ENCODE measurements at places on chromosomes 13 and 19.

- no peak for DNase-seq
Observed at GRCh38 chr13:106882246-106882645, 314.3 kb upstream of the ARGLU1 start.

GRCh38 chr13:75872980-75873379 lies 236.8 kb downstream of the LMO7 start:
- DNase-seq = no peak

- no peak for DNase-seq
Observed at GRCh38 chr13:79621902-79622301, 140.9 kb downstream of the NDFIP2 start.

GRCh38 chr13:48142436-48142835 lies 47.5 kb upstream of the MED4 start:
- no peak for DNase-seq

- no peak for DNase-seq
Observed at GRCh38 chr13:30241532-30241931, 65.8 kb downstream of the KATNAL1 start.

GRCh38 chr19:38076337-38076736 lies 147.7 kb downstream of the DPF1 start:
- no peak for DNase-seq

- no peak for DNase-seq
Observed at GRCh38 chr19:45100201-45100600, 7.2 kb downstream of the PPP1R37 start.

GRCh38 chr19:32397671-32398101 lies 7.9 kb upstream of the DPY19L3 start:
- DNase-seq = no peak

DNA sequence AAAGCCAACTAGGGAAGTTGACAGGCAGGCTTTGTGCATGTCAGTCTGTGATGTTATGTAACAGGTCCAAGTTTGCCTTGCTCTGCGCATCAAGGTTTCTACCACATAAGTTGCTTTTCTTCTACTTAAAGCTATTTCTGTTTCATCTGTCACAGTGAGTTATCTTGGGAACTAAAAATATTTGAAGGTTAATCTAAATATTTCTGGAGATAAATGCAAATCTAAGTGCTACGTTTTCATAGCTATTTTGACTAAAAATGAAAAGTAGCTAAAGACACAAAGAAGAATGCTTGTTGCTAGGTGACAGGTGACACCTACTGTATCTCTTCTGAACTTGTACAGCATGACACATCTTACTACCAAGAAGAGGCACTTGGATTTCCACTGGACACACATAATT lies 135.6 kb downstream of the KLF12 start:
- no peak for DNase-seq

DNA sequence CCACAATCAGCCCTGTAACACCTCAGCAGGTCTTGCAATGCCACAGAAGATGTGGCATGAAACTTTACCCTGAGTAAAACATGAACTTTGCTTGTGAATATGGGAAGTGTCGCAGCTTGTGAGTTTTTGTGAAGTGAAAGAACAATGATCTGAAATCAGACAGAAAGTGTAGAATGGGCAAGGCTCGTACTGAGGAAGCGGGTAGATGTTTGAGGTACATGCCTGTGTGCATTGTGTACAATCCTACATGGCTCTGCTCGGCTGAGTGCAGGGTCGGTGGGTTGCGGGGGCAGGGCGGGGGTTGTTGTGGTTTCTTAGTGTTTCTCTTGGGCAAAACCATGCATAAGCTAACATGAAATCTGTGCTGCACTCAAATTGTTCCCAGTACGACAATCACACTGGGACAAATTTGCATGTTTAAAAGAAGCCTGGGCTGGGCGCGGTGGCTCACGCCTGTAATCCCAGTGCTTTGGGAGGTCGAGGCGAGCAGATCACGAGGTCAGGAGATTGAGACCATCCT lies 1.1 kb downstream of the NLRP13 start:
- DNase-seq = no peak

- no peak for DNase-seq
Observed at GRCh38 chr19:6007866-6008265, 29.9 kb upstream of the RANBP3 start.

GRCh38 chr19:39637891-39638290 lies 17.8 kb upstream of the LGALS16 start:
- DNase-seq = no peak

- DNase-seq = no peak
Observed at GRCh38 chr13:52127378-52127777, 1.5 kb downstream of the NEK5 start.

- DNase-seq = no peak
Observed at GRCh38 chr13:47696674-47697073, 304.4 kb downstream of the SUCLA2 start.

DNA sequence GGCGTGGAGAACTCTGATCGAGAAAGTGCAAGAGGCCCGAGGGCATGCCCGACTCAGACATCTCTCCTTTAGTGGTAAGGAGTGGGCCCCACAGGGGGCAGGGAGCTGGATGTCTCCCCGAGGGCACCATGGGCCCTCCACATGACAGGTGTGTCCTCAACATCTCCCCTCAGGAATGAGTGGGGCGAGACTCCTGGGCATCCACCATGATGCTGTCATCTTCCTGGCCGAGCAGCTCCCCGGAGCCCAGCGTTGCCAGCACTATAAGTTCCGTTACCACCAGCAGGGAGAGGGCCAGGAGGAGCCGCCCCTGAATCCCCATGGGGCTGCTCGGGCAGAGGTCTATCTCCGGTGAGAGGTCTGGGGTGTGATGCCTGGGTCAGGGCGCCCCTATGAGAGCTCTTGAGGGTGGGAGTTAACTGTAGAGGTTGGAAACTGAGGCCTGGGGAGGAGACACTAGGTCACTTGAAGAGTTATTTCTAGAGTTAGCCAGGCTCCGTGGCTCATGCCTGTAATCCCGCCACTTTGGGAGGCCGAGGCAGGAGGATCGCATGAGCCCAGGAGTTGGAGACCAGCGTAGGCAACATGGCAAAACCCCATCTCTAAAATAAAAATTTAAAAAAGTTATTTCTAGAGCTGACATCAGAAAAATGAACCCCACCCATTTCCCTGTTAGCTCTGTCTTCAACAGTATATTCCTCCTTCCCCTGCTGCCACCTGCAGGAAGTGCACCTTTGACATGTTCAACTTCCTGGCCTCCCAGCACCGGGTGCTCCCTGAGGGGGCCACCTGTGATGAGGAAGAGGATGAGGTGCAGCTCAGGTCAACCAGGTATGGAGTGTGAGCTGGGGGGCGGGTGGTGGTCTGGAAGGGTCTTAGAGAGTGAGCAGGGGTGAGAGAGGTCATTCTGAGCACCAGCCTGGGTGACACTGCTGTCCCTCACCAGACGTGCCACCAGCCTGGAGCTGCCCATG lies 5.1 kb downstream of the IGFLR1 start:
- DNase-seq = no peak

- no peak for DNase-seq
Observed at GRCh38 chr19:45071969-45072790, 4.1 kb downstream of the ZNF296 start.

- DNase-seq = no peak
Observed at GRCh38 chr13:29674532-29674931, 79.0 kb upstream of the SLC7A1 start.

- DNase-seq = peak; percentile 83
Observed at GRCh38 chr19:47186446-47187334, 44.3 kb downstream of the BBC3 start.

DNA sequence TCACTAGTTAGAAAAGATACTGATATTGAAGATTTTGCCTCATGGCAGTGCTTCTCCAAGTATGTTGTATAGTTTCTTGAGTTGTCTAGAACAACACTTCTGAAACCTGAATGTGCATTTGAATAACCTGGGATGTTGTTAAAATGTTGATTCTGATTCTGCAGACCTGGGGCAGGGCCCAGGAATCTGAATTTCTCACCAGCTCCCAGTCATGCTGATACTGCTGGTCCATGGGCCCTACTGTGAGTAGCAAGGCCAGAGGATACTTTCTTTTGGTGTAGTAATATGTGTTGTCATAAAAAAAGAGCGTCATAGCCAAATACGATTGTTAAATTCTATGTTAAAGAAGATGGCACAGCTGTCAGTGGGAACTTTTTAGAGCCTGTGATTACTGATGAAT lies 41.6 kb upstream of the C1QTNF9 start:
- DNase-seq = no peak

DNA sequence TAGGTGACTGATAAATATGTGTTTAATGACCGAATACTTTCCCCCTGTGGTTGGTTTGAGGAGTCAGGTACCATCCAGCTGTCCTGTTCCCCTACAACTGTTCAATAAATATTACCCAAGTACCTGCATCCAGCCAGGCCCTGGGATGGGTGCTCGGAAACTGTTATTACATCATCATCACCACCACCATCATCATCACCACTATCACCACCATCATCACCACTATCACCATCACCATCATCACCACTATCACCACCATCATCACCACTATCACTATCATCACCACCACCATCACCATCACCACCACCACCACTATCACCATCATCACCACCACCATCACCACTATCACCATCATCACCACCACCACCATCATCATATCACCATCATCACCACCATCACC lies 4.1 kb downstream of the NTN5 start:
- no peak for DNase-seq

DNA sequence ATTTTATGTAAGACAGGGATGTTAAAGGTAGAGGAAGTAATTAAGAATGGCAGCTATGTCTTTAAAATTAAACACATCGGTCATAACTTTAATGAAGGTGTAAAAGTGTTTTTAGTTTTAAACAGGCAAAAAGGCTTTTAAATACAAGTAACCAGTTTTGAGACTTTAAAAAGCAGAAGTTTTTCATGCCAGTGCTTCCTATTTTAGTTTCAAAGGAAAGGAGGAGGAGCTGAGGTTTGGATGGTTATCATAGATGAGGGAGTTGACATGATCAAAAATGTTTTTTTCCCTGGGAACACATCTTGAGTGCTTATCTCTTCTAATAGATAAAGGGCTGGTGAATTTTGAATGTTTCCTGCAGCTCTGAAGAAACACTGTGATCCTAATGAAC lies 42.9 kb downstream of the LRCH1 start:
- no peak for DNase-seq

DNA sequence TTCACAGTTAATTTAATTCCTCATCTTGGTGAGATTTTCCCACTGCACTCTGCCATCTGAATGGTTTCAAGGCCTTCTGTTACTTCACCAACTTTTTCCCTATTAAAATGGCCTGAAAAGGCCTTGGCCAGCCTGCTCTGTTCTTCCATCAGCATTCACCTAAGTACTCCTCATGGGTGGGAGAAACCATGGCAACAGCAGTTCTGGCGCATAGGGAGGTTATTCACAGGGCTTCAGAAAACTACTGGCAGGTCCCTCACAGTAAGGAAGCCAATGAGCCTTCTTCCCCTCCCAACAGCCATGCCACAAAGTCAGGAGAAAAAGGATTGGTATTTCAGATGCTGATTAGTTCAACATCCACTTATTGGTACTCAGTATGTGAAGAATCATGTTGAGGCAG lies 17.2 kb upstream of the GJB2 start:
- no peak for DNase-seq

GRCh38 chr19:11116507-11116906 lies 27.2 kb downstream of the LDLR start:
- DNase-seq = no peak

GRCh38 chr13:30872685-30873461 lies 33.2 kb upstream of the MEDAG start:
- no peak for DNase-seq

GRCh38 chr19:49512970-49513745 lies 697 bp downstream of the FCGRT start:
- DNase-seq = no peak

DNA sequence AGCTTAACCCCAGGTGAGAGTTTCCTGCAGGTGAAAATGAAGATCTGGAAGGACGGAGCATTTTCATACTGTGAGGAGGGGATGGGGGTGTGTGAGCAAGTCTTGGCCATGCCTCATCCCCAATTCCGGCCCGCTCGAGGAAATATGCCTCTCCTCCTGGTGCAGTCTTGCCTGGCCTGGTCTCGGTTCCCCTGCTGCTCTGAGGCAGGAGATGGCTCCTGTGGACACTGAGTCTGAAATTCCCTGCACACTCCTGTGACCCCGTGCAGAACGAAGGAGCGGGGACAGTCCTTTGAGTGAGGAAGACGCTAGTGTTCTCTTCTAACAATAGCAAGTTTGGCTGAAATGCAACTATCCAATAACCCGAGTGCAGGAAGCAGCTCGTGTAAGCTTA lies 329 bp upstream of the ZNF439 start:
- no peak for DNase-seq

DNA sequence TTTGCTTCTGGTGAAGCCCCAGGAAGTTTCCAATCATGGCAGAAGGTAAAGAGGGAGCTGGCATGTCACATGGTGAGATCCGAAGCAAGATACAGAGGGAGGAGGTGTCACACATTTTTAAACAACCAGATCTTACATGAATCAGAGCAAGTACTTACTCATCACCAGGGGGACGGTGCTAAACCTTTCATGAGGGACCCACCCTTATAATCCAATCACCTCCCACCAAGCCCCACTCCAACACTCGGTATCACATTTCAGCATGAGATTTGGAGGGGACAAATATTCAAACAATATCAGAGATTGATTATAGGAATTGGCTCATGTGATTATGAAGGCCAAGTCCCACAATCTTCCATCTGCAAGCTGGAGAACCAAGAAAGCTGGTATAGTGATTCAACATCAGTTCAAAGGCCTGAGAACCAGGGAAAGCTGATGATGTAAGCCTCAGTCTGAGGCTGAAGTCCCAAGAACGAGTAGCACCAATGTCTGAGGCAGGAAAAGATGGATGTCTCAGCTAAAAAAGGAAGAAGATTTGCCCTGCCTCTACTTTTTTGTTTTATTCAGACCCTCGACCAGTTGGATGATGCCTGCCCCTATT lies 58.6 kb upstream of the WDFY2 start:
- no peak for DNase-seq

- DNase-seq = no peak
Observed at GRCh38 chr13:79654520-79654919, 173.6 kb downstream of the NDFIP2 start.

- no peak for DNase-seq
Observed at GRCh38 chr13:27680465-27680864, 58.8 kb downstream of the POLR1D start.

GRCh38 chr13:100300708-100301107 lies 211.8 kb downstream of the PCCA start:
- DNase-seq = no peak

DNA sequence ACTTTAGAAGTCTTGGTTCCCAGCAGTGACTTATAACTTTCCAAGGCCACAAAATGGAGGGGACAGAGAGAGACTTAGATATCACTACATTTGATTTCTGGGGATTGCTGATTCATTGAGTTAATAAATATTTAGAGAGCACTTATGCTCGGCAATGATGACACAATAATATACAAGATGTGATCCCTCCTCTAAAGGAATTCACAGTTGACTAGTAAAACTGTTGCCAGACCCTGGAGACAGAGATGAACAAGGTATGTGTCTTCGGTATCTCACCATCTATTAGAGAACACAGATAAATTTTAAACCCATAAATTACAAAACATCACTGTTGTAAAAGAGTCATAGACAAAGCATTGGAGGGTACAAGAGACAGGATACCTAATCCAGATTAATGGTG lies 437.5 kb downstream of the FOXO1 start:
- no peak for DNase-seq

GRCh38 chr19:43751466-43752220 lies 3.1 kb downstream of the SMG9 start:
- DNase-seq = no peak
